ENCODE measurements at places on chromosomes 16 and 17. TPM values are rescaled to one million over a fixed set of nuclear protein-coding genes. Genes with fewer than 3 reads are reported as not detected.

- DNase-seq: no peak
Measured at GRCh38 chr16:917591-918061, 53.2 kb downstream of the LMF1 start.

DNA sequence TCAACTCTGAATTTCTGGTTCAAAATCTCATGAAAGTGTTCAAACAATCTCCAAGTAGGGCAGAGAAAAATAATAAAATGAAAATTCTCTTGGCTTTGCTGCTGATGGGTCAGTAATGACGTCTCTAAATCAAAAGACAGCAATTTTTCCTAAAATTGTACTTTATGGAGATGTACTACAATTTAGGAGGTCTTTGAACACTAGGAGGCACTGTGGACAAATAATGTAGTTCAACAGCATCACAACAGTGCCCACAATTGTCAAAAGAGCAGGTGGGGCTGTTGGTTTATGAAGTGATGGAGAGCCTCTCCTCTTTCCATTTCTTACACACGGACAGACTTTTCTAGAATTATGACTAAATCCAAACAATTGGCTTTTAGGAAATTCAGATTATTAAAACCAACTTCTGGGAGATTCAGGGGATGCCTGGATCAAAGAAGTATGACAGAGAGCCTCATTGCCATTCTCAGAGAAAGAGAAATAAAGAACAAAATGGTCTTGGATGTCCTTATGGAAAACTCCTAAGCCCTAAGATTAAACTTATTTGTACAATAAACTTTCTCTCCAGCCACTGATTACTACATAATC, 23.8 kb downstream of the EZH1 start:
- DNase-seq: no peak

SEZ6 gene
- not detected for total RNA-seq

CDT1 gene
- not detected for total RNA-seq

GRCh38 chr17:65557349-65558310, 3.8 kb downstream of the AXIN2 start:
- DNase-seq: no peak

SKAP1 gene
- not detected for total RNA-seq

Measured in thoracic aorta (tissue), 2 donors.